ENCODE measurements at places on chromosomes 4 and X. TPM values are rescaled to one million over a fixed set of nuclear protein-coding genes. Genes with fewer than 3 reads are reported as not detected.

The ZNF718 gene
- 12.8 TPM for total RNA-seq

The NMU gene
- total RNA-seq, result not detected

The UGT2B17 gene
- total RNA-seq, result not detected

The UGT8 gene
- not detected for total RNA-seq

The SPARCL1 gene
- not detected for total RNA-seq

The HCFC1 gene
- 86.1 TPM for total RNA-seq

DNA sequence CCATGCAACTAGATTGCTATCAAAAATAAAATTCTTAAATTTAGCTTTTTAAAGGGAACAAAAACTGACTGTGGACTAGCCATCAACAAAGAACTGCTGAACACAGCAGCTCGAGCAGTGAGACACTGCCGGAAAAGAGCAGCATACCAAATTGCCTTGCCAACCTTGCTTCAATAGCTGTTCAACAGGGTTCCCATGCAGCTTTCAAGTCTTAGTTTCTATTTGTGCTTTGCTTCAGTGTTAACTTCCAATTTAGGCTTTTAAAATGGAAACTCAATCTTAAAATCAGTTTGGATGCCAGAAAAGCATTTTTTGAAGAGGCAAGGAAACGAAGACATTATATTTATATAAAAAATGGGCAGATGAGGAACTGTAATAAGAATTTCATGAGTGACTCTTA lies 463.4 kb upstream of the MAGEB18 start:
- no peak for DNase-seq

DNA sequence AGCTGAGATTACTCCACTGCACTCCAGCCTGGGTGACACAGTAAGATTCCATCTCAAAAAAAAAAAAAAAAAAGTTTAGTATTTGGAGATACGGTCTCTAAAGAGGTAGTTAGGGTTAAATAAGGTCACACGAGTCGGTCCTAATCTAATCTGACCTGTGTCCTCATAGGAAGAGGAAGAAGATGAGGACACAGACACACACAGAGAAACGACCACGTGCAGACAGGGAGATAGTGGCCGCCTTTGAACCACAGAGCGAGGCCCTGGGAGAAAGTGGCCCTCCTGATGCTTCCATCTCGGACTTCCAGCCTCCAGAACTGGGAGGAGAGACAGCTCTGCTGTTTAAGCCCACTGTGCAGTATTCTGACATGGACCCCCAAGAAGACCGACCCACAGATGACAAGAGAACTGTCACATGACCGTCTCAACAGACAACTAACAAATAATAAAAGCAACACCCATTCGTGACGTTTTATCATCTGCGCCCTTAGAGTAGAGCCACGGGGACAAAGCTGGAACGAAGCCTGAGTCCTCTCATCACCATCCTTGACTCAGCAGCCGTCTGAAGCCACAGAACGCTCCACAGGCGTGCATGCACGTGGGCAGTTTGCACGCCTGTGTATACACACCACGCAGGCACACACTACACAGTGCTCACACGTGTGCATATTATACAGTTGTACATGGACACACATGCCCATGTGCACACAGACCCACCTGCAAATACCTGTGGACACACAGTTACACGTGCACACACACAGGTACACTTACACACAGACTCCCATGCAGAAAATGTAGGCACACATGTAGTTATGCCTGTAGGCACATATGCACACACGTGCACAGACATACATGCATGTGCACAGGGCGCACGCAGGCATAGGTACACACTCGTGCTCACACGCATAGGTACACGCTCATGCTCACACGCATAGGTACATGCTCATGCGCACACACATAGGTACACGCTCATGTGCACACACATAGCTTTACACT lies 51.7 kb downstream of the FAM53A start:
- no peak for DNase-seq

DNA sequence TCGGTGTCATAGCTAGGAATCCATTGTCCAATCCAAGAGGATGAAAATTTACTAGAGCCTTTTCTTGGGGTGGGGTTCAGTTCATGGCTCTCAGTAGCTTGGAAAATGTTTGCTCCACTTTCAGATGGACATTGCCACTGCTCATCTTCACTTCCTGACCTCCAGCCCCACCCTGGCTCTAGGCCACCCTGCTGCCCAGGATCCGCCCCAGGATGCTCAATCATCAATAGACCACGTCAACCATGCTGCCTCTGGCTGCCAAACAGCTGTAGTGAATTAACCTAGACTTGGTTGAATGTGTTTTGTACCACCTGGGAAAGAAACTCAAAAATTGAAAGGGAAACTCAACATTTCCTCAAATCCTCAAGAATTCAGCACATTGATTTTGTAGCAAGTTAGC lies 37.2 kb upstream of the HSD17B10 start:
- DNase-seq, result no peak

DNA sequence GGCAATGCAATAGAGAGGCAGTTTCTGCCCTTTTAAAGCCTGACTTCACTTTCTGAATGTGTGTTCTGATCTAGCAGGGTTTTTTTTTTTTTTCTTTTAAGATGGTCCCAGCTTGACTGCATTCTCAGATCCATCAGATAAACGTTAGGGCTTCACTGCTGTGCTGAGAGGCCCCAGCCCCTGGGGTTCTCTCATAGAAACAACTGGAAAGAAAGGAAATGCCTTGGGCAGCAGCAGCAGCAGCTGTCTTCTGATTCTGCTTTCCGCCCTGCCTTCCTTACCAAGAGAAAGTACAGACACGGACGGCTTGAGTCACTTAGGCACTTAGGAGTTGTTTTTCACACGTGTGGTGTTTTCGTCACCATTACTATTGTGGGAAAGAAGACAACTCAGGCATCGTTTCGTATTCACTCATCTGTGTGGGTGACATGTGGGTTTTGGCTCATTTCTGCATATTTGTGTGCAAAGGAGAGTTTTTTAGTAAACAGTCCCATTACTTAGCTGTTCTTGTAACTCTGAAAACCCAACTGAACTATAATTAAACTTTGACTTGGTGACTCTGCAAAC lies 172.0 kb downstream of the PTTG2 start:
- peak; percentile 89 for DNase-seq

GRCh38 chr4:22607382-22607781 lies 85.4 kb upstream of the GBA3 start:
- DNase-seq, result peak; percentile 77

- DNase-seq, result no peak
Observed at GRCh38 chr4:40656201-40656863, 26.7 kb upstream of the RBM47 start.

DNA sequence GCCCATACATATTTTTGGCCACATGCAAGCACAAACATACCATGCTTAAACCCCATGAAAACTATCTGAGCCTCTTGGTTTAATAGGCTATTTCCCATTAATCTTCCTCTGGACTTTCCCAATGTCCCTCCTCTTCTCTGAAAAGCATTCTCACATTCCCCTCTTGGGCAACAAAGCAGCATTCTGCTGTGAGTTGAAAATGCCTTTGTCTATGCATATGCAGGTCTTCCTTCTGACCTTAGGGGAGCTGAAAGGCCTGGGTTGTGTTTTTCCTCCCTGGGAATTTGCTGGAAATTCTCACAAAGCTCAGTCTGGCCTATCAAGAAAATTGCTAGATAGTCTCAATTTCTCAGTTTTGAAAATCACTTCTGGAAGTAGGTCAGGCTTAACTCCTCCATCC lies 4.2 kb downstream of the VSIG4 start:
- DNase-seq, result no peak

DNA sequence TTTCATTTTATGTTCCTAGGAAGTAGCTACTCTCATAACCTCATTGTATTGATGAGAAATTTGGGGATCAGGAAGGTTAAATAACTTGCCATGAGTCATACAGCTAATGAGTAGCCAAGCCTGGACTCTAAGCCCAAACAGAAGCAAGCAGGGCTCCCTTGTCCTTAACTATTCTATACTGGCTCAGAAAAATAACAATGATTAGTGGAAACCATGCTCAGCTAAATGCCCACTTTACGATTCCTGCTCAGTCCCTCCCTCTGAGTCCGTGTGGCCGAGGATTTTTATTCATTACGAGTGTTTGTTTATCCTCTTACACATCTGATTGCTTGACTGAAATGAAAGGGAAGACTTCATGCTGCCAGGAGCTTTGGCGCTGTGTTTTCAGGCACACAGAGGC lies 100.9 kb downstream of the SLC34A2 start:
- no peak for DNase-seq

DNA sequence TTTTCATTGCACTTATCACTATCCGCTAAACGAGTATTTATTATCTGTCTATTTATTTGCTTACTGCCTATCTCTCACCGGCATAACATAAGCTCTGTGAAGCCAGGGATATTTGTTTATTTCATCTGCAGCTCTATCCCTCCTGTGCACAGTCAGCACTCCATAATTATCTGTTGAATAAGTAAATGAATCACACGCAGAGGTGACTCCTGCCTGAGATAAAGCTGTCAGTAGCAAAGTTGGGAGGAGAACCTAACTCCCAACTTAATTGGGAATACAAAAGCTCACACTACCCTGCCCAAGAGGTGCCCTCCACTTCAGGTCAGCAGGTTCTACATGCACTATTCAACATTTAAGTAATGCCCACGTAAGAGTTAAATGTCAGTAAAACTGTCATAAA lies 85.7 kb downstream of the CORIN start:
- DNase-seq, result no peak

GRCh38 chr4:48557478-48557877 lies 67.4 kb downstream of the ZAR1 start:
- DNase-seq, result peak; percentile 9

DNA sequence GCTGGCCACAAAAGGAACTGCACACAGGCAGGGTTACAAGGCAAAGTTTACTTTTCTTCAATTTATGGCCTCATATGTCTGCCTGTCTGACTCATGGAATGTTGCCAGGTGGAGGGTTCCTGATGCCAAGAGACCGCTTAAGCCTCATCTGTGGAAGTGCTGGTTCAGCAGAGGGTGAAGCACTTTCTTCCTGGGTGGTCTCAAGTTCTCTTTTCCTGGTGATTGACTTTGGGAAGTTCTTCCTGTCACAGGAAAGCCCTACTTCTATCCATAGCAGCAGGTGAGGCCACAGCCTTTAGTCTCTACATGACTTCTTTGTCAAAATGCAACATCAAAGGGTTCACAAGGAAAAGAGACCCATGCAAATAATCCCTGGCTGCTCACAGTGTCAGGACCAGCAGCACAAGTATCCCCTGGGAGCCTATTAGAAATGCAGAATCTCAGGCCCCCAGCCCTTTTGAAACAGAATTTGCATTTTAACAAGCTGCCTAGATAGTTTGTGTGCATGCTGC lies 81.4 kb upstream of the IGFBP7 start:
- DNase-seq, result no peak

DNA sequence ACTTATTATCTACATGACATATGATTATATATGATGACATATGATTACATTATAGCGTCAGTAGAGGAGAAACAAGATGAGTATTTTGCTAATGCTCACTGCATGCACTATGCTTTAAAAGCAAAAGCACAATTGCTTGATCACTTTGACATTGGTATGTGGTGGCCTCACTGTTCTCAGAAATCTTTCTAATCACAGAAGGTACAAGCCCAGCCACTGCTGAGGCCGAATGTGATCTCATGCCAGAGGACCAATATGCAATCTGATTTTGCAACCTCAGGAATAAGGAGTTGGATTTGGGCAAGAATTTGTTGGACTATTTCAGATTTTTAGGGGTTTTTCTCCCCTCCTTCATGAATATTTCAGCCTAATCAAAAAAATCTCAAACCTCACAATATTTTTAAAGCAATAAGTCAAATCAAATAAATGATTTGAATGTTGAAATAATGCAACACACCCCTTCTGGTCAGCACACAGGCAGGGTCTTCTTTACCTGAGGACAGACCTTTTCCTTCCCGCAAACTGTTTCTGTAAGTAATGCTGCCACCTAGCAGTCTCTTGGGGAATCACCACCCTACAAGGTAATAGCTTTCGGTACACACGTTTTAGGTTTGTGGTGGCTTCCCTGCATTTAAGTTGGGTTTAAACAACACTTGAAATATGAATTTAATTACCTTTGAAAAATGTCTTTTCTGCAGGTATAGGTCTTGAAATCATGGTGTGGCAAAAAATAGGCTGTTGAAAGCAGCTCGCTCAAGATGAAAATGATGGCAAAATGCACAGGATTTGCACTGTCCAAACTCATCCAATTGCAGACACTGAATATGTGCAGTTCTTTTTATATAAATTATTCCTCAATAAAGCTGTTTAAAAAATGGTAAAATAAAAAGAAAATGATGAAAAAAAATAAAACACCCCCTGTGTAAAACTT lies 4.8 kb upstream of the CXCL13 start:
- DNase-seq, result peak; percentile 59

- peak; percentile 60 for DNase-seq
Observed at GRCh38 chrX:153816831-153817690, 13.3 kb downstream of the PDZD4 start.

DNA sequence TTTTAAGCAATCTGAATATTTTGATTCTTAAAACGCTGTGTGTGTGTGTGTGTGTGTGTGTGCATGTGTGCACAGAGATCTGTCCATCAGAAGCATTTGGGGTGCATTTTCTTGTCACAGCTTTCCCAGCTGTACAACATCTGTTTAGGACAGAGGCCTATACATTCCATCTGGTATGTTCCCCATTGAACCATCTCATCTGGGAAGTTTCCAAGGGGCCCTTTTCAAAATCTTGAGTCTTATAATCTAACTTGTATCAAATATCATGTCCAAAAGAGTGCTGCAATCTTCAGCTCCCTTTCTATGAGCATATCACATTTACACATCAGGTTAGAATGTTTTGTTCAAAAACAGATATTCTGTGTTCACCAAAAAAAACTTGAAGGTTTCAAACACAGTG lies 16.5 kb upstream of the MID1 start:
- no peak for DNase-seq

GRCh38 chr4:74254386-74254785 lies 53.9 kb upstream of the EPGN start:
- DNase-seq, result no peak

DNA sequence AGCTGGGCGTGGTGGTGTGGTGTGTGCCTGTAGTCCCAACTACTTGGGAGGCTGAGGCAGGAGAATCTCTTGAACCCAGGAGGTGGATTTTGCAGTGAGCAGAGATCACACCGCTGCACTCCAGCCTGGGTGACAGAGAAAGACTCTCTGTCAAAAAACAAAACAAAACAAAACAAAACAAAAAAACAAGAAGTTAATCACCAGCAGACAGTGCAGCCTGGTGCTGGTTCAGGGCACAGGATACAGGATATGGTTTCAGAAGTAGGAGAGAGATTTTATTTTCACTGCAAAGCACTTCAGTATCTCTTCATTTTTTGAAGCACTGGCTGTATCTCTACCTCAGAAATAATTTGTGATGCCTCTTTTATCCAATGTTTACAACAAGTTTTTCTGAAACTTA lies 1222.9 kb upstream of the PRKX start:
- no peak for DNase-seq

- DNase-seq, result no peak
Observed at GRCh38 chr4:129223945-129224344, 128.0 kb downstream of the C4orf33 start.

- DNase-seq, result no peak
Observed at GRCh38 chr4:76905521-76905920, 7.6 kb upstream of the SOWAHB start.

All from activated naive CD4-positive, alpha-beta T cell treated with anti-CD3 and anti-CD28 coated beads for 36 hours (primary cell).